ENCODE measurements at places on chromosomes 6 and 20.

DNA sequence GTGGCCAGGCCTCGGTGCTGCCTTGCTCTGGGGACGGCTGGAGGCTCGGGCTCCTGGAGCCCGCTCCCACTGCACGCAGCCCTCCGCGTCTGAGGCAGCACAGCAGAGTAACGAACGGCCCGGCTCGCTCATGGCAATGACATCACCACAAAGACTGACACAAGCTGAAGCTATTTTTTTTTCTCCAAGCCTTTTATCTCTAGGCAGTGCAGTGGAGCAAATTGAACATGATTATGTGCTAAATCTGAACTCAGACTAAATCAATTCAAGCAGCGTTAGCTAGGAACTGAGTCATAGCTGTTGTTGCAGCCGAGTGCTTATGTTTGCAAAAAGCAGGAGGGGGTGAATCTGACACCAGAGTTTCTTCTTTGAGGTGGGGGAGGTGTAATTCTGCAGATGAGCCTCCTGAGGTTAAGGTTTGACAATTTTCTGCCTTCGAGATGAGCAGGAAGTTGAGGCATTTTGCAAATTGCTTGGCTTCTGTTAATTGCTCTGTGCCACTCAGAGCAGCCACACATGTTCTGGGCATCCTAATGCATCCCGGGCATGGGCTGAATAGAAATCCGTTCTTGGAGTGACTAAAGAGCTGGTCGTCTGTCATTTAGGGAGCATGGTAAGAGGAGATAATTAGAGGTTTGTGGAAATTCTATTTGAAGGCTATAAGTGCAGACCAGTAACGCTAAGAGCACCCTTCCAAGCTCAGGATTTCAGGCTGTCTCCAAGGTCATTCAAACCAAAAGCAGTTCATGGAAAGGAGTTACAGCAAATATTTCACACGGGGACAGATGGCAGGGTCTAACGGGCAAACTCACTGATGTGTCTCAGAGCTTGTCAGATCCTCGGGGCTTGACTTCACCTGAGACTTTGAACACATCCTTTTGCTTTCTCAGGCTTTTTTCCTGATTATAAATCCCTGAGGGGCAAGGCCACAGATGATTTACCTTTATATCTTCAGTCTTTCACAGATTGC is 155.1 kb upstream of the ENPP5 start:
- DNase-seq: peak; percentile 91

GRCh38 chr6:110760589-110760988 is 54.7 kb downstream of the CDK19 start:
- no peak for DNase-seq

DNA sequence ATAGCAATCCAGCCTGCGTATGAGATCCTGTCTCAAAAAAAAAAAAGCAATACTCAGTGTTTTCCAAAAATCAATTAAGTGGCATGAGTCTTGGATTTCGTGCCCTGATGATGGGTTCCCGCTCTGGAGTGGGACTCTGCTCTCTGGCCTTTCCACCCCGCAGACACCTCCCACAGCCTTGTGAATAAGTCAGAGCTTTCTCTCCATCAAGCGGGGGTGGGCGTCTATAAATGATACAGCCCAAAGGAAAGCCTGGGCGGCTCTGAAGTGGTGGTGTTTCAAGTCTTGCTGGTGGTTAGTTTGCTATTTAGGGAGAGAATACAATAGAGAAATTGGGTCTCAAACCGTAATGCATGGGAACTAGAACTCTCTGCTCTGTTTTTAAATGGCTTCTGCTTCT is 52.5 kb upstream of the TAGAP start:
- DNase-seq: no peak

DNA sequence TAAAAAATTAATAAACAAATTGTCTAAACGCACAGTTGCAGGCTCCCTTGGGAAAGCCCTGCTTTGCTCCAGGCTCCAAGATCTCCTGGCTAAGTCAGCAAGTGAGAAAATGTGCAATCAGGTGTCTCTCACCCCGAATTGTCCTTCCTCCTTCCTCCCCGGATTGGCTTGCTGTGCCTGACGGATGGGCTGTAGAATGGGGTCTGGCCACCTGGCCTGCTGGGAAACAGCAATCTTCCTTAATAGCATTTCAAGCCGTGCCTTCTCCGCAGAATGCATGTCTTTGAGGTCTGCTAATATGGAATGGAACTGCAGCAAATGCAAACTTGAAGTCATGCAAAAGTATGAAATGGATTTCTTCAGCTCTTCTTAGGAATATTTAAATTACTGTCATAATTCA is 43.7 kb upstream of the CDKAL1 start:
- DNase-seq: no peak

- no peak for DNase-seq
These were observed 12.1 kb upstream of the CHRNA4 start for GRCh38 chr20:63372971-63373885.

DNA sequence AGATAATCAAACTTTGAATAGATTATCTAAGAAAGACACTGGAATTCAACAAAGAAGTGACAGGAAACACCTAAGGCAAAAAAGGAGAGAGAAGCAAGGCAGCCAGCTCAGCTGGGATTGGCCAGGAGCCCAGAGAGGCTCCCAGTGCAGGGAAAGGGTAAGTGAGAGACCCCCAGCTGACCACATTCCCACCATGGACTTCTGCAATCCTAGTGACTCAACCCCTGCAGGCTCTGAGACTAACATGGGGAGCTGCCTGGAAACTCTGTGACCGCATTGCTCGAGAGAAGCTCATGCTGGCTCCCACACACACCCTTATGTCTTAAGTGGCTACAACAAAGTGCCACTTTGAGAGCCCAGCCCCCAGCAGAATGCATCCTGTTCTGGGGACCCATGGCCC is 215.1 kb downstream of the PACRG start:
- DNase-seq: peak; percentile 89
